ENCODE measurements at places on chromosomes 2 and 18. TPM values are rescaled to one million over a fixed set of nuclear protein-coding genes. Genes with fewer than 3 reads are reported as not detected.

GRCh38 chr2:60351802-60352201 lies 201.7 kb downstream of the BCL11A start:
- no peak for DNase-seq
- H3K27me3 ChIP-seq: no peaks in the 10 kb centered on the region
- no peak overlapping the region for H3K27ac ChIP-seq
- H3K36me3 ChIP-seq: no peaks in the 10 kb centered on the region
- H3K4me1 ChIP-seq: no peaks in the 10 kb centered on the region

DNA sequence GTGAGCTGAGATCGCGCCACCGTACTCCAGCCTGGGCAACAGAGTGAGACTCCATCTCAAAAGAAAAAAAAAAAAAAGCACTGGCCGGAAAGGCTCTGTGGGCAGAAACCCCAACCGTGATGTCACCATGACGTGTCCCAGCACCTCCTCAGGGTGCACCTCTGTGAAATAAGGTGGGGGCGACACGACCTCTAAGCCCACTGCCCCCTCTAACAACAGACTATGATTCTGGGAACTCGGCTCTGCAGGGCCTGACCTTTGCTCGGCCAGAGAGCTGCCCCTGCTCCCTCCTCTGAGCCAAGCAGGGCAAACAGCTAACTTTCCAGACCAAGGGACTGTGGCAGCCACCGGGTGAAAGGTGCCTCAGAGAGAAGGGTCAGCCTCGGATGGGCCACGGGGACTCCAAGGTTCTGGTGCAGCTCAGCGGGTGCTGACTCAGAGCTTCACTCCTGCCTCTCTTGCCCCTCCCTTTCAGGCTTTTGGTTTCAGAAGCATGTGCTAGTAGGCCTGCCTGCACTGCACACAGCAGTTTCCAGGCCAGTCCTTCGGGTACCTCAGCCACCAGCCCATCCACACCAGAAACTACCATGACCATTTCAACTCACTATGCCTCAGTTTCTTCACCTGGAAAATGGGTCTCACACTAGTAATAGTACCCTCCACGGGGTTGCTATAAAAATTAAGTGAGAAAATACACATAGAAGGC lies 8.0 kb downstream of the TMBIM1 start:
- no peaks in the 10 kb centered on the region for H3K27me3 ChIP-seq
- H3K4me3 ChIP-seq: no peak overlapping the region
- no peak overlapping the region for H3K27ac ChIP-seq
- DNase-seq: no peak
- H3K36me3 ChIP-seq: no peaks in the 10 kb centered on the region

GRCh38 chr2:31347319-31347718 lies 67.2 kb downstream of the XDH start:
- no peaks in the 10 kb centered on the region for H3K4me1 ChIP-seq
- H3K36me3 ChIP-seq: no peaks in the 10 kb centered on the region
- no peaks in the 10 kb centered on the region for H3K27me3 ChIP-seq
- no peak overlapping the region for H3K4me3 ChIP-seq
- no peak overlapping the region for H3K27ac ChIP-seq

The RAB10 gene
- polyA plus RNA-seq: 143 TPM

The PAX8 gene
- polyA plus RNA-seq: 0.43 TPM

DNA sequence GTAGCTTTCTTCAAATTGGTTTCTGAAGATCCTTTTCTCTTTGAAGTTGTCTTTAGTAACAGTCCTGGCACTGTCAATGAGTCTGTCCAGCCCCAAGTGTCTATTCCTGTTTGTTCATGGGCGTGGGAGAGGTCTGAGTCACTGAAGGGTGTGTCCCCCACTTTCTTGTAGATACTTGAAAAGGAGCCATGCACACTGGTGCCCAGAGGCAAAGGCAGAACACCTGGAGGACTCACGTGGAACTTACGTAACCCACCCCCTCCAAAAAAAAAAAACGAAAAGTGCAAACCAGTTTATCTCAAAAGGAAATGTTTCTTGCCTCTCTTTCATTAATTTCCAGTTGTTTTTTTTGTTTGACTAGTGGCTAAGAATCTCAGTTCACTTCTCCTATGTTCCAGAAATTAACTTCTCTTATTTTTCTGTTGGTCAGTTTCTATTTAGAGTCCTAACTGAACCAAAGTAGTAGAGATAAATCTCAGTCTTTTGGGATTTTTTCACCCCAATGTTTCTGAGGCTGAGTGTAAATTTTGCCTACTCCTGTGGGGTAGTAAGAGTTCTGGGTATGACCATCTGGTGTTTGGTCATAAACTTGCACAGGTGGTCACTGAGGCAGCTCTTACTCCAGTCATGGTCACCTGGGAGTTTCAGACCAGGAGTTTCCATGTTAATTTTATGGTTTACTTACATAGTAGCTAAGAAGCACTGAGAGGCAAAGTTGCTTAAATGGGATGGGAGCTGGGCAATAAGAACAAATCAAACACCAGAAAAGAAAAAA lies 54.9 kb downstream of the DSC3 start:
- H3K27me3 ChIP-seq: no peaks in the 10 kb centered on the region
- H3K4me1 ChIP-seq: no peaks in the 10 kb centered on the region
- no peak for DNase-seq
- H3K27ac ChIP-seq: no peak overlapping the region
- no peaks in the 10 kb centered on the region for H3K36me3 ChIP-seq

The KCNF1 gene
- polyA plus RNA-seq: 0.19 TPM

- peaks cover 27% of the 10 kb centered on the region for H3K4me1 ChIP-seq
- DNase-seq: no peak
- H3K27me3 ChIP-seq: no peaks in the 10 kb centered on the region
- H3K36me3 ChIP-seq: no peaks in the 10 kb centered on the region
Observed at GRCh38 chr2:101120124-101120996, 30.8 kb downstream of the TBC1D8 start.

- no peaks in the 10 kb centered on the region for H3K36me3 ChIP-seq
- no peak overlapping the region for H3K27ac ChIP-seq
- no peak overlapping the region for H3K4me3 ChIP-seq
- H3K27me3 ChIP-seq: no peaks in the 10 kb centered on the region
- no peak for DNase-seq
Observed at GRCh38 chr2:8992643-8993042, 10.8 kb downstream of the MBOAT2 start.

DNA sequence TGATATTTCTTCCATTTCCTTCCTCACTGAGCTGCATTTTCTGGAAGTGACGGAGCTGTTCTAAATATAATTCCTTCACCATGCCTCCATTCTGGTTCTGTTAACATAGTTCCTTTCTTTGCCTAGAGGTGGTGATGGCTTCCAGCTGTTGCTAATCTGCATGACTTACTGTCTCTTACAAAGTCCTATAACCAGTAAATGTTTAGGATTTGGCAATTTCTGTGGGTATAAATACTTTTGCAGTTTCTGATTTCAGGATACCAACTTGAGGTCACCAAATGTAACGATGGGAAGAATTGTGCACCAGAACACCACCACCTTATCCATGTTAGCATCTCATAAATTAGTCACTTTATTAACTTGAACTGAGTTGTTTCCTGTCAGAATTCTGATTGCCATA lies 101.7 kb upstream of the FN1 start:
- H3K4me1 ChIP-seq: peaks cover 5% of the 10 kb centered on the region
- no peaks in the 10 kb centered on the region for H3K27me3 ChIP-seq
- H3K4me3 ChIP-seq: no peak overlapping the region
- no peaks in the 10 kb centered on the region for H3K36me3 ChIP-seq
- no peak overlapping the region for H3K27ac ChIP-seq
- peak; percentile 12 for DNase-seq

- no peaks in the 10 kb centered on the region for H3K27me3 ChIP-seq
- H3K4me1 ChIP-seq: no peaks in the 10 kb centered on the region
- no peak for DNase-seq
- H3K27ac ChIP-seq: no peak overlapping the region
- no peaks in the 10 kb centered on the region for H3K36me3 ChIP-seq
- H3K4me3 ChIP-seq: no peak overlapping the region
Observed at GRCh38 chr18:6566338-6566911, 151.7 kb upstream of the L3MBTL4 start.

The PLCL1 gene
- polyA plus RNA-seq: not detected

GRCh38 chr2:232658217-232658785 lies 24.9 kb downstream of the EFHD1 start:
- no peaks in the 10 kb centered on the region for H3K36me3 ChIP-seq
- H3K27ac ChIP-seq: no peak overlapping the region
- no peaks in the 10 kb centered on the region for H3K27me3 ChIP-seq
- H3K4me3 ChIP-seq: no peak overlapping the region
- DNase-seq: peak; percentile 42
- no peaks in the 10 kb centered on the region for H3K4me1 ChIP-seq

- no peak overlapping the region for H3K27ac ChIP-seq
- H3K36me3 ChIP-seq: no peaks in the 10 kb centered on the region
- peaks cover 17% of the 10 kb centered on the region for H3K4me1 ChIP-seq
- no peaks in the 10 kb centered on the region for H3K27me3 ChIP-seq
- H3K4me3 ChIP-seq: no peak overlapping the region
Observed at GRCh38 chr18:24603151-24603550, 142.7 kb downstream of the HRH4 start.

DNA sequence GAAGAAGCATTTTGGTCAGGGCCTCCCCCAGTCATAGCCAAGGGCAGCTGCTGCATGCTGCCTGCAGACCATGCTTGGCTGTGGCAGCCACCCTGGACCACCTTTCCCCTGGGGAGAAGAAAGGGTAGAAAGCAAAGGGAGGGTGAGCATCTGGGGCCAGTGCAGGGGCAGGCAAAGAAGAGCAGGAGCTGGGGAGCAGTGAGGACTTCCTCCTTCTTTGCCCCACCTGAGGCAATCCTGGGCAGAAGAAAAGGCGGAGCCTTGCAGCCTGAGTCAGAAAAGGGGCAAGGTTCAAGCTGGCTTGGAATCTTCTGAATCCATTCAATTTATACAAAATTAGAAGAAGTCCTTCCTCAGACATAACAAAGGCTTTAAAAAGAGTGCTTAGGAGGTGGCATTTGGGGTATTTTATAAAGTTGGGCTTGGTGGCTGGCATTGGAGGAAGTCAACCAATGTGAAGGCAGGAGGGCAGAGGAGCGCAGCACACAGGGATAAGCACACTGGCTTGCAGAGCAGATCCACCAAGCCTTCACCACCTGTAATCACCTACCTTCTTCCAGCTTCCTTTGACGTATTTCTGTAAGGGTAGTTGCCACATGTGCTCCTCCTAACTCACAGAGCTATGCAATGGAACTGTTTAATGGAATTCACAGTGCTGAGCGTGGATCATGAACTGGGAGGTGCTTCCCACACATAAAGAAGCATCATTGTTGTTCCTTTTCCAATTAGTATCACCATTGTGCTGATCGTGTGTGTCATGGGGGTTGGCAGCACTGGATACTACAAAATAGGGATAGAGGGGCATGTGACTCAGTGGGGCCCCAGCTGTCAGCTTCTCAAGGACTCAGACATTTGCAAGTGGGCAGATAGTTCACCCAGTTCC lies 154.4 kb upstream of the EPAS1 start:
- no peak for DNase-seq
- no peaks in the 10 kb centered on the region for H3K27me3 ChIP-seq
- no peak overlapping the region for H3K4me3 ChIP-seq

- peaks cover 17% of the 10 kb centered on the region for H3K4me1 ChIP-seq
- peaks cover 98% of the 10 kb centered on the region for H3K27me3 ChIP-seq
- no peaks in the 10 kb centered on the region for H3K36me3 ChIP-seq
- no peak overlapping the region for H3K27ac ChIP-seq
Observed at GRCh38 chr2:73290049-73290839, 3.1 kb downstream of the EGR4 start.

- peaks cover 12% of the 10 kb centered on the region for H3K4me1 ChIP-seq
- H3K4me3 ChIP-seq: peak overlapping the region; percentile 84
- DNase-seq: peak; percentile 59
- no peak overlapping the region for H3K27ac ChIP-seq
- peaks cover 43% of the 10 kb centered on the region for H3K27me3 ChIP-seq
Observed at GRCh38 chr2:218010140-218010983, 7.6 kb upstream of the TNS1 start.

The STAT4 gene
- 0.30 TPM for polyA plus RNA-seq

DNA sequence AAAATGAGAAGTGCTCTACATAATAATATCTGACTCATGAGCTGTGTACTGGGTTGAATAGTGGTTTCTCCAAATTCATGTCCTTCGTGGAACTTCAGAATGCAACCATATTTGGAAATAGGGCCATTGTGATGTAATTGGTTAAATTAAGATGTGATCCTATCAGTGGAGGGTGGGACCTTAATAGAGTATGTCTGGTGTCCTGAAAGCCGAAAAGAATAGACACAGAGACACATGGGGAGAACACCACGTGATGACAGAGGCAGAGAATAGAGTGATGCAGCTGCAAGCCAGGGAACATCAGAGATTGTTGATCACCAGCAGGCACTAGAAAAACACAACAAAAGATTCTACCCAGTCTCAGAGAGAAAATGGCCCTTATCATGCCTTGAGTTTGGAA lies 310.1 kb downstream of the EXOC6B start:
- no peaks in the 10 kb centered on the region for H3K36me3 ChIP-seq
- no peaks in the 10 kb centered on the region for H3K27me3 ChIP-seq
- H3K4me3 ChIP-seq: no peak overlapping the region
- H3K27ac ChIP-seq: peak overlapping the region; percentile 67
- no peak for DNase-seq

- H3K27ac ChIP-seq: no peak overlapping the region
- peak overlapping the region; percentile 76 for H3K4me3 ChIP-seq
Observed at GRCh38 chr18:5542515-5543035, 1.2 kb downstream of the EPB41L3 start.

GRCh38 chr2:46143429-46144132 lies 153.6 kb upstream of the EPAS1 start:
- no peak overlapping the region for H3K4me3 ChIP-seq
- H3K27ac ChIP-seq: no peak overlapping the region
- H3K36me3 ChIP-seq: no peaks in the 10 kb centered on the region
- H3K27me3 ChIP-seq: no peaks in the 10 kb centered on the region
- DNase-seq: no peak

The CAVIN2 gene
- polyA plus RNA-seq: not detected

GRCh38 chr2:120842456-120843439 lies 107.1 kb downstream of the GLI2 start:
- DNase-seq: no peak
- no peak overlapping the region for H3K27ac ChIP-seq
- no peaks in the 10 kb centered on the region for H3K36me3 ChIP-seq
- H3K4me3 ChIP-seq: no peak overlapping the region

DNA sequence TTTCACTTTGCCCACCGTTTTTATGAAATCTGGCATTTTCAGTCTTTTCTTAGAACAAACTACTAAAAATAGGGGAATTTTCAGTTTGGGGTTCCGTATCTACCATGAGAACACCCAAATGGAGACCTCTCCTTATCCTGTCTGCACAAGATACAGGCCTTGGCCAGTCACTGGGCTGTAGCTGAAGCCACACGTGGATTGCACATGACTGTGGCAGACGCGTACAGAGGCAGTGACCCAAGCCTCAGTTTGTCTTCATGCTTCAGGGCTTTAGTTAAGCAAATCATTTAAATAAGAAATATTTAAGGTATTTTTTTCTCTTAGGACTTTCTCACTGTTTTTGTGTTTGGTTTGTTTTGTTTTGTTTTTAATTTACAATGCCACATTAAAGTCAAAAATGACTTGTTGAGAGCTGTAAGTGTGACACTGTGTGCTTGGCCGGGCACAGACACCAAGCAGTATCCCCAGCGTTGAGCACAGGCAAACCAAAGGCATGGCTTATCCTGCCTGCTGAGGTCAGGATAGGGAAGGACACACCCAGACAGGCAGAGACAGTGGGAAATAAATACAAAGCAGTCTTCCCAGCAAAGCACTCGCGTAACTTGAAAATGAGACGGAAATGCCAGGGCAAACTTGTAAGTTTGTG lies 53.3 kb downstream of the TRAPPC12 start:
- H3K4me1 ChIP-seq: no peaks in the 10 kb centered on the region
- no peak for DNase-seq
- no peak overlapping the region for H3K4me3 ChIP-seq
- no peaks in the 10 kb centered on the region for H3K27me3 ChIP-seq
- H3K27ac ChIP-seq: 0 out of 2 replicates have a peak overlapping the region, but pooled peaks have one; percentile 26

GRCh38 chr18:11688972-11689668 lies at the start of gene GNAL:
GNAL (plus strand) TSS chr18:11689264; CDS start chr18:11689564, 300 bp downstream.
- peak; percentile 96 for DNase-seq
- no peaks in the 10 kb centered on the region for H3K36me3 ChIP-seq
- peaks cover 29% of the 10 kb centered on the region for H3K27me3 ChIP-seq

Measured in GM23338 (cell line).